RWPE1 (cell line): ENCODE measurements at places on chromosomes 5 and 9.

DNA sequence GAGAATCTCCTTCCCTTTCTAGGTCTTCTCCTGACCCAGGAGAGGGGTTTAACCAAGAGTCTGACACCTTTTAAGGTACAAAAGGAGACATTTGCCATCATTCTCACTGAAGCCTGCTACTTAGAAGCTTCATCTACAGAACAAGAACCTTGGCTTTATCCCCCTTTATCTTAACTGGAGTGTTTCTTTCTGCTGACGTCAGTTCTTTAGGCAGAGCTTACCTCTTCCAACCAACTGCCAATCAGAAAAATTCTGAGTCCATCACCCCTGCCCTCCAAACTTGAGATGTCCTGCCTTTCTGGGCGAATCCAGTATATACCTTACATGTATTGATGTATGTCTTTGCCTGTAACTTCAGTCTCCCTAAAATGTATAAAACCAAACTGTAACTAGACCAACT, 37.2 kb downstream of the PLEKHG4B start:
- DNase-seq, result no peak

- DNase-seq, result no peak
These were observed 751.4 kb upstream of the CTNND2 start for GRCh38 chr5:12655675-12656074.

GRCh38 chr9:96052686-96053085, 177.2 kb downstream of the ERCC6L2 start:
- no peak for DNase-seq

DNA sequence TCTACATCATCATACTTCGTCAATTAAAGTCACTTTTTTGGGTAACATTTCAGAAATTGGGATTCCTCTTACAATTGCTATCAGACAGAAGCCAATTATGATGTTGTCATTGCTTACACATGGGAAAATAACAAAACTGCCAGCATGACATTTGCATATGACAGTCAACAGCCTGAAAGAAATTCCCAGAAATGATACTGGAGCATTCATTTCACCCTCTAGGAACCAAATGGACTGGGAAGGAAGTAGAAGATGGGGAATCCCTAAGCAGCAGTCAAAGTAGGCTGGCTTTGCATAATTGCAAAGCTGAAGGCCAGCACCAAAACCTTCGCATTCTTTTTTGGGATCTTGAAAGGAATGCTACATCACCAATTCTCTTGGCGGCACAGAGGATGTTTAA, 10.7 kb downstream of the HMGCS1 start:
- DNase-seq, result no peak

DNA sequence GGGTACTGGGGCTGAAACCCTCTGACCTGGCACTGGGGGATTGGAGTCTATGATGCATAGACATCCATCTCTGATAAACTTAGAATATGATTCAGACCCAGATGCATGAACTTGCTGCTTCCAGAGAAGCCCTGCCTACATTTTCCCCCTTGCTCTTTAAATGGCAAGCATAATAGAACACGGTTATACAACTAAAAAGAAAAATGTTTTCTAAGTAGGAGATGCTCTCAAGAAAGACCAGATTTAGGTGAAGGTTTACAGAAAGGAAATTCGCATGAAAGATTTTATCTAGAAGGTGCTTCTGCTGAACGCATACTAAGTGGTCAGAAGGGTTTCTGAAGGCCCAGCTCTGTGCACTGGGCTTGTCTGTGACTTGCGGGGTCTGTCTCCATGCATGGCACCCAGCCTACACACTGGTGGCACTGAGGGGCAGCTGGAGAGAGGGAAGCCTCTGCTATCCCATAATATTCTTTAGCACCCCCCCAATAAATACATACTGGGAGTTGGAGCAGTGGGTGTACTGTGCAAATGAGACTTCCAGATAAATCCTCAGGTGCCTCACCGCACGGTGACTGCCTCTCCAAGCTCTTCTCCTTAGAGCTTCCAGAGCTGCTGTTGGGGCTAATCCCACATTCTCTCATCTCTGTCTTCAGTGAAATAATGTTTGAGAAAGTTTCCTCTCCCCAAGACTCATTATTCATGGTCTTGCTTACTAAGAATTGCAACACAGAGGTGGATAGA, 114.6 kb downstream of the FSTL4 start:
- no peak for DNase-seq

DNA sequence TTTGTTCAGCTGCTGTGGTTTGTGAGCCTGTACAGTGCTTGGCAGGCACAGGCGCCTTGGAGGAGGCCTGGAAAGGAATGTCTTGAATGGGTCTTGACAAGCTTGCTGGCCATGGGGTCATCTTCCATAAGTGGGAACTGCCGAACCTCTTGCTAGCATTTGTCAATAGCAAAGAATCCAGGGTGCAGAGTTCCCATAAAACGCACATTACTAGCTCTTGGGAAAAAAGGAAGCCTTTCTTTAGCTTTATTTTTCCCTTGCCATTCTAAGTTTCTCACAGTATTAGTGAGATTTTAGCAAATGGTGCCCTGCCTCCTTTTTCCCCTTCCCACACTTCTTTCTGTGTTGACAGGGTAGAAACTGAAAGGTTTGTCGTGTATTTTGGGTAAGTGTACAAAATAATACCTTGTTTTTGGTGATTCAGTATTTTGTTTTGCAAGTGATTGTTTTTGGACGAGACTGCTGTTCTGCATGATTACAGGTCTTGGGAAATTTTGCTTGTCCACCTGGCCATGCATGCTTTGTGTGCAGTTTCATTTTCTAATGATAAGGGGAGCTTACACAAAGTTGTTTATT, 82.0 kb downstream of the ADGRV1 start:
- DNase-seq, result no peak

GRCh38 chr9:116897201-116897600, 210.1 kb downstream of the TRIM32 start:
- DNase-seq, result no peak

GRCh38 chr5:181060924-181061323, 20.9 kb downstream of the BTNL9 start:
- no peak for DNase-seq

- DNase-seq, result no peak
These were observed 44.7 kb downstream of the STOM start for GRCh38 chr9:121325387-121325786.

DNA sequence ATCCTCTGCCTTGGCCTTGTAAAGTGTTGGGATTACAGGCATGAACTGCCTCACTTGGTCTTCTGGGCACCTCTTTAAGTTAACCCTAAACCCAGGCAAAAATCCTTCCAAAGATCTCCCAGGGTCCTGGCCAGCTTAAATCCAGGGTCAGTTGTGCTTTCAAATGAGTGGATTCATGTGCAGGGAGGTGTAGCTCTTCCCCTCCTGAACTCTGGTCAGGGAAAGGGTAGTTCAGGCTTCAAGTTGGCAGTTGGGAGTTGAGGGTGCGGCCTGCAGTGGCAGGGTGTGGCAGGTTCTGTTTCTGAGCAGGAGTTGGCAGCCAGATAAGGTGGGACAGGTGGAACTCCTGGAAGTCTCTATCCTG, 3.6 kb downstream of the HNRNPAB start:
- no peak for DNase-seq

DNA sequence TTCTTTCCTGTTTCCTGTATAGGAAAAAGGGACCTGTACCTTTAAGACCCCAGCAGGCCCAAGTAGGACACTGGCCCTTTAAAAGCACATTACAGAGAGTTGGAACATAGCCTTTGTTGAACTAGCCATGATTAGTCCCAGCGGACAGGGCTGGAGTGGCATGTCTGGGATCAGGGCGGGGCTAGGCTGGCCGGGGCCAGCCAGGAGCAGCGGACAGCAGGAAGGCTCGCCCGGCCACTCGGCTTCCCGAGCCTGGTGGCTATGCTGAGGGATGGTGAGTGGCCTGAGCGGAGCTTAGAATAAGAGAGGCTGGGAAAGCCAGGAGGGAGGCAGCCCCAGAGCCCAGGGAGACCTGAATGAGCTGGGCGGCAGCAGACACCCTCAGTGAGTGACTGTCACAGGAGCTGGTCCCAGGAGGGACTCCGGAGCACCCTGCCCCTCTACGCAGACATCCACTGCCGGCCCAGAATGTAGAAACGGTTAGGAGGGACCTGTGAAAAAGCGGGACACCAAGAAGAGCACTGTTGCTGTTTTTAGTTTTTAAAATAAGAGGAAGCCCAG, 92.1 kb downstream of the DAB2IP start:
- peak; percentile 93 for DNase-seq

- no peak for DNase-seq
These were observed 79.8 kb downstream of the MRPL36 start for GRCh38 chr5:1719860-1720259.

DNA sequence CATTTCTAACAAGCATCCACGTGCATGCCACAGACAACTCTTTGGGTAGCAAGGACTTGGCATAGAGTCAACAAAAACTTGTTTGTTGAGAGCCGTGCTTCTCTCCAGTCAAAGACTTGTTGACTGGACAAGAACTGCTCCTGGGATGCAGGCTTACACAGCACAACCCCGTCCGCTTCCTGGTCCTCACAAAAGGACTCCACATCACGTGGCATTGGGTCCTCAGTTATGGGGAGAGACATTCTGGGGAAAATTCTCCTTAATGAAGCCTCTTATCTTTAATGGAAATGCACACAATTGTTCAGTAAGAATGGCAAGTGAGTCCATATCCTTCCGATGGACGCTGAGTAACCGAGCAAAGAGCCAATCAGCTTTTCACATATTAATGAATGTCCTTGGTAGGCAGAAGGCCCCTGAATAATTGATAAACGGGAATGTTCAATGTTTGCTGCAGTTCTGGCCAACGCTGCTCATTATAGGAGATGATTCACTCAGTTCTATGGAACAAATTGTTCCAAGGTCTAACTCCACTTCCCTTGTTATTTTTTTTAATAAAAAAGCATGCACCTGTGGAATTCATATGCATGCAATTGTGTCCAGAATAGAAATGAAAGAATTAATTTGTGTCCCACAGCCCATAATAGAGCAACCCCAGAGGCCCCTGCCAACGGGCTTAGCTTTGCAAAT, 97.0 kb upstream of the ZNF366 start:
- DNase-seq, result no peak

- no peak for DNase-seq
These were observed 147.6 kb upstream of the TRPM3 start for GRCh38 chr9:71268871-71269635.

GRCh38 chr5:2740051-2740875, 11.2 kb downstream of the IRX2 start:
- no peak for DNase-seq

DNA sequence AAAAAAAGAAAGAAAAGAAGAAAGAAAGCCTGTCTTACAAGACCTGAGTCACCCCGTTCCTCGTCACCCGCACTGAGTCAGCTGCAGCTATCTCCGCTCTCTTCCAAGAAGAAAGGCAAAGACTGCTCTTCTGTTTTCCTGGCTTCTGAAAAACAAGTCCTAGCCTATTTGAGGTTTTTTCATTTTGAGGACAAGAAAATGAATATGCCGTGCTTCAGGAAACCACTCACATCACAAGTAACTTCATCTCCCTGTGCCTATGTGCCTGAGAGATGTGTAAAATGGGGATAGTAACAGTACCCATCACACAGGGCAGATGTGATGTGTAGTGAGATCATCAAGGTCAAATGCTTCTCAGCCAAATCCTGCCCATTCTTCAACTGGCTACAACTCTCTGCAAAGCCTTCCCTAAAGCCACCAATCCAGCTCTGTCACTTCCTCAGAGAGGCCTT, 78.4 kb downstream of the GLDC start:
- DNase-seq, result peak; percentile 59

GRCh38 chr5:23648656-23649055, 141.2 kb downstream of the PRDM9 start:
- DNase-seq, result no peak
